ENCODE measurements at places on chromosomes 12 and 14. TPM values are rescaled to one million over a fixed set of nuclear protein-coding genes. Genes with fewer than 3 reads are reported as not detected.
A peak's percentile ranks its signal among the peaks of the same experiment; 100 is the strongest.

- DNase-seq = no peak
Observed at GRCh38 chr12:117084405-117085317, 14.6 kb downstream of the TESC start.

- DNase-seq = no peak
Observed at GRCh38 chr14:74364271-74364880, 16.1 kb downstream of the VRTN start.

GRCh38 chr12:62207248-62207647, 53.0 kb upstream of the USP15 start:
- no peak for DNase-seq

DNA sequence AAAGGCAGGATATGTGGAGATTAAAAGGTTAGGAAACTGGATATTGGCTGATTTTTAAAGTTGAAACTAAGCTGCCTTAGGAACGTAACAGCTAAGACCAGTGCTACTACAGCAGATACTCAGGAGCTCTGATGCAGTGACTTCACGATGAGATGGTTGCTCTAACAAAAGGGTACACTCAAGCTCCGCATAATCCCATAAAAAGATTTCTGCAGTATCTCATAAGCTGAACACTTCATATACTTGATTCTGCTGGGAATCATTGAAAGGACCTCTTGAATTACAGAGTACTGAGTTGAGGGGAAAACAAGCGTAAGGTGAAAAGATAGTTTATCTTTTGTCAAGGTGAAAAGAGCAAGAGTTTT, 3.7 kb downstream of the RNF10 start:
- DNase-seq = no peak

DNA sequence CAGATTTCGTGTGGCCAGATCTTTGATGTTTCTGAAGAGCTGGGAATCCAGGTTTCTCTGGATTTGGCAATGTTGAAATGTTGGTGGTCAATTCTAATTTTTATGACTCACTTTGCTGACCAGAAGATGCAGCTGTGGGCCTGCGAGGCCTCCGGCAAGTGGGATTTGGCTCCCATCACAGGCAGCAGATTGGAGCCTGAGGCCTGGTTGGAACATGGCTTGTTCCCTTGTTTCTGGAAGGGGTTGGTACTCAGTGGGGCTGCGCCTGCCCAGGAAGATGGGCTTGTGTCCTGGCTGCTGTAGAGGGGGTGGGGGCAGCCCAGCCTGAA, 23.1 kb downstream of the FBRSL1 start:
- DNase-seq = no peak

GRCh38 chr14:86462193-86462753, 932.3 kb downstream of the FLRT2 start:
- no peak for DNase-seq

GRCh38 chr12:18681818-18682217, 56.0 kb downstream of the PLCZ1 start:
- DNase-seq = no peak

DNA sequence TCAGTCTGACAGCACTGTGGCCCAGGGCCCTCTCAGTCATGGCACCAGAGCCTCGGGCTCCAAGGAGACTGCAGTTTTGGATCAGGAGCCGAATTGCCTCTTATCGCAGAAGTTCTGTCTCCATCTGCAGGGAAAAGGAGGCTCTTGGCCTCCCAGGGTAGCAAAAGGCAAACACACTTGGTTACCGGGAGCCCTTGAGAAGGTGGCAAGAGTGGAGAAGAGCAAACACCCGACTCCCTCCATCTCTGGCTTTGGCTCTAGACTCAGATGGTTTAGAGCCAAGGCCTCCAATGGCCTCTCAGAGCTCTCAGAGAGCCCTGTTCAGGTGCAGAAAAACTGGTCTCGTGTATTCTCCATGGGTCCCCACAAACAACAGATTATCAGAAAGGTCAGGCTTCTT, 44.6 kb downstream of the NINJ2 start:
- DNase-seq = no peak

DNA sequence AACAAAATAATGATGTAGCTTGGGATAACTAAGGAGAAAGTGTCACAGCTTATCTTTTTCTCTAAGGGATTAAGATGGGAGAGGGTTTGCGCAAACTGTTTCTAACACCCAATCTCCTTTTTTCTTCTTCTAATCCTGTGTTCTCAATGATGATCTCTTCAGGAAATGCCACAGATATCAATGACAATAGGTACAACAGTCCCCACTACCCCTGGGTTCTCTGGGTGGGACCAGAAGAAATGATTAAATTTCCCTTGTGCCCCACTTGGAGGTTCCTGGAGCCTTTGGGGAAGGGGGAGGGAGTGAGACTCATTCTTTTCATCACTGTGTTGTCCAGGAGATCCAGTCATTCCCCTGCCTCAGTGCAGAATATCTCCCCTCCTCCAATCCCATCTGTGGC, 8.6 kb upstream of the PIP4K2C start:
- no peak for DNase-seq

DNA sequence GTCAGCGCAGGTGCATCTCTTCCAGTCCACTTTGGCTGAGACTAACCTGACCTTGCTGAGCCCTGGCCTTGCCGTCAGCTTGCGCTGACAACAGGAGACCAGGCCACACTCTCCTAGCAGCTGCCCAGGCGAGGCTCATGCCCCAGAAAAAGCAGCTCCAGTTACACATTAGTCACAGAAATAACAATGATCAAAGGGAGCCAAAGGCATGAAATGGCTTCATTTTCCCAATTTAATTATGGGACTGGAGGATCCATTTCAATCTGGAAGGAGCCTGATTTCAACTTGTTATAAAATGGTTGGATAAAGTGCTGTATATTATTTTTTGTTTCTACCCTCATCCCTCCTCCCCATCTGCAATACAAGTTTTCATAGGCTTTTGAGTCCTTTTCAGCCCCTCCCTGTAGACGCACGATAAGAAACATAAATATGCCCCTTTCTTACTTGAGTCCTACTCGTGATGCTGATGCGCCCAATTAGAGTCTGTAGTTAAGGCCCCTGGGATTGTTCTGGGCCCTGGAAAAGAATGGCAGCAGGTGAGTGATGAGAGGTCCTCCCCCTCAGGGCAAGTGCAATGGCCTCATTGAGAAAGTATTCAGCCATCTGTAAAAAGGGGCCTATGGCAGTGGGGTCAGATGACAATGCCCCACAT, 376.0 kb downstream of the C12orf75 start:
- no peak for DNase-seq

- DNase-seq = no peak
Observed at GRCh38 chr14:99327458-99328250, 55.7 kb upstream of the BCL11B start.

- no peak for DNase-seq
Observed at GRCh38 chr12:96146747-96147146, 47.4 kb upstream of the ELK3 start.

- DNase-seq = no peak
Observed at GRCh38 chr12:71152851-71153250, 4.9 kb downstream of the TSPAN8 start.

DNA sequence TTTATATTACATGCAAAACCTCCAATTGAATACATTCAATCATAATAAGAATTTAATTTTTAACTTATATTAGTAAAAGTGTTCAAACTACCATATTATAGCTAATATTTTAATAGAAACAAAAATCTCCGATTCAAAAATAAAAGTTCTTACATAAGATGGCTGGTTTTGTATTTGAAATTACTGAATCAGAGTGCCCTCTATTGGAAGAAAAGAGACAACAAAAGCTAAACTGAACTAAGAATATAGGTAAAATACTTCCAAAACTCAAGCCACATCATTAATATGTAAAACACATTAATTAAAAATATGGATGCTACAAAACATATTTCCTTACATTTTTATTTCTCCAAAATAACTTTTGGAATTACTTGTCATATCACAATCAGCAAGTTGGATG, 120.3 kb downstream of the GARIN6 start:
- no peak for DNase-seq

GRCh38 chr14:105301103-105301914, 508 bp upstream of the BRF1 start:
- peak; percentile 94 for DNase-seq

GRCh38 chr12:129771238-129771637, 132.6 kb downstream of the TMEM132D start:
- no peak for DNase-seq

- no peak for DNase-seq
Observed at GRCh38 chr14:29805415-29806123, 122.1 kb downstream of the PRKD1 start.

DNA sequence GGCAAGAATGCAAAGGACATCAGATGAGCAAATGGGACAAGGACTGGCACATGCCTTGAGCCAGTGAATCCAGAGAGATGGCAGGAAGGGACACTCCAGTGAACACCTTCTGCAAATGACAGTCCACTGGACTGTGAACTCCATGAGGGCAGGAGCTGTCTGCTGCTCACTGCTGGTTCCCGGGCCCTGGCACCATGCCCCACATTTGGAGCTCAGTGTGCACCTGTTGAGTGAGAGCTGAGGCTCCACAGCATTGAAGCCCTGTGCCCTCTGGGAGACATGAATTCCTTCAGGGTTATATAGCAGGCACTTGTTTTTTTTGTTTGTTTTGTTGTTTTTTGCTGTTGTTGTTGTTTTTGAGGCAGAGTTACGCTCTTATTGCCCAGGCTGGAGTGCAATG, 13.1 kb downstream of the PRIMA1 start:
- DNase-seq = no peak

GRCh38 chr12:108690542-108691174, 40.7 kb downstream of the CORO1C start:
- no peak for DNase-seq

PTPRR gene
- not detected for total RNA-seq

HOXC12 gene
- total RNA-seq = not detected

NDUFA9 gene
- 55.5 TPM for total RNA-seq

GRIN2B gene
- total RNA-seq = not detected

CLEC2A gene
- total RNA-seq = not detected

COCH gene
- not detected for total RNA-seq

MYBPC1 gene
- total RNA-seq = not detected

GPHN gene
- total RNA-seq = 17.7 TPM

TMED10 gene
- total RNA-seq = 155 TPM

EML1 gene
- not detected for total RNA-seq
